ENCODE measurements at places on chromosomes 6 and 20.

GRCh38 chr20:20594171-20594530, 118.3 kb downstream of the RALGAPA2 start:
- no peak for DNase-seq

GRCh38 chr20:10610251-10610650, 63.5 kb downstream of the JAG1 start:
- no peak for DNase-seq

GRCh38 chr20:34403908-34404307, 40.8 kb downstream of the ITCH start:
- DNase-seq: no peak

- DNase-seq: peak; percentile 18
Measured at GRCh38 chr20:58407966-58408557, 19.0 kb downstream of the VAPB start.

GRCh38 chr6:37713529-37714119, 15.9 kb upstream of the MDGA1 start:
- no peak for DNase-seq

DNA sequence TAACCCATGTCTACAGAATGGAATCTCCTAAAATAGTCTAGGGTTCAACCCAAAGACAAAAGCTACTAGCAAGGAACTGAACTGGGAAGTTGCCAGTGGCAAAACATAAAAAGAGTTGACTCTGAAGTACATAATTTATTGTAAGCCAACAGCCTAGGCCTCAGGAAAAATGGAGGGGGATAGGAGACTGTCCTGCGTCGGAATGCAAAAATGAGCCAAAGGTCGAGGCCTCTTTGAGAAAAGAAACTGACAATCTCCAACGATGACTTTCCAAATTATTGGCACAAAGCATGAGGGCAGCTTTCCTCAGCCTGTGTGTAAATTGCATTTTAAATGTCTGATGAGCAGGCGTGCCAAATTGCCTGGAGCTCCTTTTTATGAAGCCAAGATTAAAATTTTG, 2.1 kb downstream of the COL12A1 start:
- DNase-seq: no peak

- peak; percentile 73 for DNase-seq
Measured at GRCh38 chr6:137341681-137342195, 122.6 kb upstream of the IFNGR1 start.

DNA sequence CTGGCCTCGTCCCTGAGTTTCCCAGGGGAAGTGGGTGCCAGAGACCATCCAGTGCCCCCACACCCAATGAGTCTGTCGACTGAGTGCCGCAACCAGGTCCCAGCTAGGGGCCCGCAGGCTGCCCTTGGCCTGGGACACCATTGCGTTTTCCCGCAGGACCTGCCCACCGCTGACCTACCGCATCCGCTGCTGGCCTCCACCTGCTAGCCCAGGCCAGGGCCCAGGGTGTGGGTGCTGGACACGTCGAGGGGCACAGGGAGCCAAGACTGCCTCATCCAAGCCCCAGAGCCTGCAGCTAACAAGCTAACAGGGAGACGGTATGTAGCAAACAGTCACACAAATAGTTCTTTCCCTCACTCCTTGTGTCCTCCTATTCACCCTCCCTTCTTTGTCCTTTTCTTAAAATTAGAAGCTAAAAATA, 97.7 kb downstream of the TMEM242 start:
- no peak for DNase-seq

DNA sequence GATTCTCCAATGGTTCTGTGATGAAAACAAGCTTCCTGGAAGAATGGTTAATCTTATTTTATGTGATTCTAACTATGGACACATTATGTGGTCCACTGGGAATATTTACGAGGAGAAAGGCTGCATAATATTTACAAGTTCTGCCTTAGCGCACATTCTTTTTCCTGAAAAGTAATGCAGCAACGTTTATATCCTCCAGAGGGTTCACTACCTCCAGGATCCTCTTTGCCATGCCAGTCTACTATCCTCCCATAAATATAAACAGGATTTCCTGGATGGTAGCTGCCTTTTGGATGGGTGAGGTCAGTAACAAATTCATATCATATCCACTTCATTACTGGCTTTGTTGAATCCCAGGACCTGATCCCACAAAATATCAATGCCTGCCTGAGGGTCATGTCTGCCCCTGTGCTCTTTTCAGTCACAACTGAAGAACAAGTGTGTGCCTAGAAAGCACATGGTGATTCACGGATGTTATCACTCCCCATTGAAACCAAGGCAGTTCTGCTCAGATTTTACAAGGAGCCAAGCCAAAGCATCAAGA, 30.4 kb downstream of the ADGRF5 start:
- no peak for DNase-seq

DNA sequence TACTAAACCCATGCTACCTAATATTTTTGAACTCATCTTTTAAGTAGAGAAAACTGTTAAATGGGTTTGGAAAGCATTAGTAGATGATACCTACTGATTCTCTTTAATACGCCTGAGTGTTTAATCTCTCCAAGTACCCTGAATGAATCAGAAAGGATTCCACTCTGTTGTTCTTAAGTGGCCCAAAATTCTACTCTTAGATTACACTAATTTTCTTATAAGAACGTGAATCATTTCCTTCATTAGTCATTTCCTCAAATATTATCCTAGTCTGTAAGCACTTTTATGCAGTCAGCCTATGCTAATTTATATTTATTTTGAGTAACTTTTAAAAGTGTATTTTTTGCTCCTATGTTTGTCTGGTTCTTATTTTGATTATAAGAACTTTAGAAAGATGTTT, 380.0 kb downstream of the BTBD9 start:
- DNase-seq: no peak

DNA sequence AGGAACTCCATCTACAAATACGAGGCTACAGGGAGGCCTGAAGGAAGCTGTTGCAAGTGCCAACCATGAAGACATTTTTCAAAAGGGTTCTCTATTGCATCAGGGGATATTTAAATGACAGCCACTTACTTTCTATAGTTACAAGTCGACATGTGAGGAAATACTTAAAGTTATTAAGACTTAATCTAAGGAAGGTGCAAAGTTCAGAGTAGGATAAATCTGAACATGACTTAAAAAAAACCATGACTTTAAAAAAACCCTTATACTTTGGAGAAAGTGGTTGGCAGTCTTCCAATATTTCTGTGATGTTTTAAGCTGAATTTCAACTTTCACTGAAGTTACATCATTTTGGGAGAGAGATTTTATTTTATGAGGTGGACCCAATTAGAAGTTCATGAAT, 56.3 kb upstream of the EMILIN3 start:
- no peak for DNase-seq
